ENCODE measurements at places on chromosomes 3 and 15. TPM values are rescaled to one million over a fixed set of nuclear protein-coding genes. Genes with fewer than 3 reads are reported as not detected.

DNA sequence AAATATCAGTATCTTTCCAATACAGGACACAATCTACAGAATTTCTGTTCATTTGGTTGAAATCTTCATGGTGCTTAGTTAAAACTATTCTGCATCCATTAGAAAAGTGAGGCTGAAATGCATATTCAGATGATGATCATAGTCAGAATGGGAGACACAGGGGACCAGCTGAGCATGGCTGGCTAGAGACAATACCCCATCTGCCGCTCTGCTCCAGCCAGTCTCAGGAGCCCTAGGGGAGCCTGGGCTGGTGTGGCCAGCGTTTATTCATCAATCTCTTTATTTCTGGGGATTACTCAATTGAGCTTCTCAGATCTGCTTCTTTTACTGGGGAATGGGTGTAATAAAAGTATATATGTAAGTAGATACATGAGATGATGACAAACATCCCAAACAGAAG is 470.9 kb upstream of the CDIN1 start:
- DNase-seq = no peak

TM4SF1 gene
- total RNA-seq = 90.2 TPM

CLSTN2 gene
- total RNA-seq = 20.1 TPM

IL12A gene
- total RNA-seq = 0.62 TPM

DNA sequence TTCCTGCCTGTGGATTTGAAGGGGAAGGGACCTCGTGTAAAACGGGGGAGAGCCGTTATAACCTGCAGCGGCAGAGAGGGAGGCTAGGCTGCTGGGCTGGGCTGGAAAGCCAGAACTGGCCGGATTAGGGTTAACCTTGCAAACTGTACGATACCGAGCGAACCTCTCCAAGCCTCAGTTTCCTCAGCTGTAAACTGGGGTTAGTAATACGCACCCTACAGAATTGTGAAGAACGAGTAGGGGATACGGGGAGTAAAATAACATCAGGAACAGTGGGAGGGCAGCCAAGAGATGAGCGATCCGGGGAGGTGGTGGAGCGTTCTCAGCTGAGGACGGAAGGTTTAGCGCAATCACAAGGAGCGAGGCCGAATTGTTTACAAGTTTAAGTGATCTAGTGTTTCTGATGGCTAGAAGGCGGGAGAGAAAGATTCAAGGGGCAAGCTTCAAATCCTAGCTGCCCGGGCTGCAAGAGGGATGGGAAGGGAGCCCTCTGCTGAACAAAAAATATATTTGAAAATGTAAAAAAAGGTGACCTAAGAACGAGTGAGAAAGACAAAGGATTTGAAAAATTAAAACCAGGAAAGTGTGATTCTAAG is 768 bp upstream of the SEMA5B start:
- DNase-seq = peak; percentile 87

PARP15 gene
- 1.1 TPM for total RNA-seq

RBMS3 gene
- 81.1 TPM for total RNA-seq

DNA sequence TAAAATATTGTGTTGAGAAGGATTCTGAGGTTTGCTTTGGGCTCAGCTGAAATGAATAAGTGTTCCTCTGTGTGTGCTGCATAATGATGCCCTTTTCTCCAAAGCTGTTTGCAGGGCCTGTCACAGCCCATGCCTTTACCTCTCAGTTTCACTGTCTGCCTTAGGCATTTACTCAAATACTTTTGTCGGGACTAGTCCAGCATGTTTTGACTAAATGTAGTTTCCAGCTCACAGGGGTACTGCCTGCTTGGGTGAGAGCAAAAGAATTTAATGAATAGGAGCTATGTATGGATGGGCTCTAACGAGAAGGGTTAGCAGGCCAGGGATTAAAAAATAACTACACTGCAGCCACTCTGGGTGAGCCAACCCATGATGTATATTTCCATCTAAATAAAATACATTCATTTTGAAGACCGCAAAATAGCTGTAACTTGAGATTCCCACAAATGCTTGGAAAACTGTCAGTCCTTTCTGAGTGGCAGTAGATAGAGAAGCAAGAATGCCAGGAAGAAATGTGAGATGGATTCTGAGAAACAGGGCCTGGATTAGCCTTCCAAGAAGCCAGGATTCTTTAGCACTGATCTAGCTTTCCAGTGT is 549.2 kb upstream of the TBL1XR1 start:
- DNase-seq = peak; percentile 66

GRCh38 chr3:139887431-139887830 is 47.6 kb upstream of the CLSTN2 start:
- no peak for DNase-seq

SERPINI2 gene
- 2.2 TPM for total RNA-seq

ISL2 gene
- 6.6 TPM for total RNA-seq

GOLGA6L7 gene
- not detected for total RNA-seq

ACAN gene
- 12.6 TPM for total RNA-seq

DNA sequence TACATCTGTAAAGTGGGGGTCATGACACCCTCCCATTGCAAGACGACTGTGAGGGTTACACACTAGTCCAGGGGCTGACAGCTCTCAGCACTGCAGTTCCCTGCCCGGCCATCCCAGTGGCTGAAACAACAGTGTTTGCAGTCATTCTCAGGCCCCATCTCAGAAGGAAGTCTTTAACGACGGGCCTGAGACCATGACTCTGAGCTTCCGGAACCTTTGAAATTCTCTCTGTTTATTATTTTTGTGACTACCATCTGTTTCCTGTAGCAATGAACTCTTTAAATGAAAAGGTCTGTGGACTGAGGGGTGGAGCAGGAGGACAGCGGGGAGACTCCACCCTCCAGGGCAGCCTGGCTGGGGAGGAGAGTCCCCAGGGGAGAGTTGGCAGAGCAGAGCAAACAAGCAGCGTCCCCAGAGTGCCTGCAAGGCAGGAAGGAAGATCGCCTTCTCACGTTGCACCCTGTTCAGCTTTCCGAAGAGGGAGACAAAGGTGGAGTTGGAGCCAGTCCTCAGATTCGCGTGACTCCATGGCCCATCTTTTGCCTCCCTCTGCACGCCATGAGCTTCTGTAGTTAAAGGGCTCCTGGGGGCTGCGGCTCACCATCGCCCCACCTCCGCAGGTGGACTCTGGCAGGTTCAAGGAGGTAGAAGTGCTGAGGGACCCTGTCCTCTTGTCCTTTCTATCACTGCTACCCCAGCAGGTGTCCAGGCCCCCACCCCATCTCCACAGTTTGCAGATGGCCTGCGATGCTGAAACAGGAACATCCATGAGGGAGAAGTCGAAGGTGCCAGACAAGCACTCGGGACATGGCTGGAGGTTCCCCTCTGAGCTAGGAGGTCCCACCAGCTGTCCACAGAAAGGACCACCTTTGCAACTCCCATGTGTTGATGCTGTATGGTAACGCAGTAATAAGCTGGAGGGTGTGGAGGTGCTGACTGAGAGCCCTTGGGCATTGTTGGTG is 525.8 kb upstream of the PROK2 start:
- DNase-seq = peak; percentile 32

- DNase-seq = peak; percentile 43
These were observed 62.7 kb downstream of the EOMES start for GRCh38 chr3:27659279-27660021.

Data from tongue (tissue), 3 donors.